ENCODE measurements at places on chromosomes 13 and 19.
A peak's percentile ranks its signal among the peaks of the same experiment; 100 is the strongest.

- DNase-seq: no peak
Observed at GRCh38 chr13:51772105-51772455, 31.9 kb downstream of the DHRS12 start.

DNA sequence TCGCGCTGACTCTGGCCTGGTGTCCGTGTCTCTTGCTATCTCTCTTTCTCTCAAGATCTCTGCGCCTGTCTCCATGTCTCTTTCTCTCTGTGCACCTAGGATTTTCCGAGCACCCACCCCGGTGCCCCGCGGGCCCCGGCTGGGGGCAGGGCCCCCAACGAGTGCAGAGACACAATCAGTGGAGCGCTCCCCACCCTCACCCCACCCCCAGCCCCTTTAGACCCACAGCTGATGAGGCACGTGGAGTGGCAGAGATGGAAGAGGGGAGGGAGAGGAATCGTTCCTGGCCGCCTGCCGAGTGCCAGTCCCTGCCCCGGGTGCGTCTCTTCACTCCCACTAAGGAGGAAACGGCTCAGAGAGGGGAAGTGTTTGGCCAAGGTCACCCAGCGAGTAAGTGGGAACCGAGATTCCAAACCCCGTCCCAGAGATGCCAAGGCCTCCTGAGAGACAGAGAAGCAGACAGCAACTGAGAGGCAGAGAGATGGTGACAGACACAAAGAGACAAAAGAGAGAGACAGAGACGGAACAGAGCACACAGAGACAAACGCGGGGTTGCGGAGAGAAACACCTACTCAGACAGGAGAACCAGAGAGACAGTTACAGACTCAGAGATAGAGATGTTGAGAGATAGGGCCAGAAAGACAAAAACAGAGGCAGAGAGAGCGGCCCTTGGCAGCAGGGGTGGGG is 626 bp upstream of the BCL3 start:
- DNase-seq: no peak

GRCh38 chr13:71632206-71632605 is 234.8 kb downstream of the DACH1 start:
- no peak for DNase-seq

DNA sequence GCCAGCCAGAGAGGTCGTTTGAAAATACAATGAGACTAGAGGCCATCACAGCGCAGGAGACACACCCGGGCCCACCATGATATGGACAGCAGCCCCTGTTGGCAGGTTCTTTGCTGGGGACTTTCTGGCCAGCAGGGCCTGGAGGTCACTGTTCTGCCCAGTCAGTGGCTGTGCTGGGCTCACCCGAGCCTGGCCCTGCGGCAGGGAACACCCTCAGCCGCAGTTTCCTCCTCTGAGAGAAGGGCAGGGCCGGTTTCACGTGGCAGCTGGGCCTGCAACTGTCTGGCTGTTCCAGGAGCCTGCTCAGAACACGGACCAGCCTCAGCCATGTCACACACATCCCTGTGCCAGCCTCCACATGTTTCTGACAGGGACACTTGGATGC is 39.4 kb downstream of the ADPRHL1 start:
- DNase-seq: no peak

- DNase-seq: no peak
Observed at GRCh38 chr19:42030645-42031440, 36.8 kb upstream of the ATP1A3 start.

- DNase-seq: peak; percentile 38
Observed at GRCh38 chr19:53183146-53183764, 9.9 kb downstream of the ZNF665 start.

DNA sequence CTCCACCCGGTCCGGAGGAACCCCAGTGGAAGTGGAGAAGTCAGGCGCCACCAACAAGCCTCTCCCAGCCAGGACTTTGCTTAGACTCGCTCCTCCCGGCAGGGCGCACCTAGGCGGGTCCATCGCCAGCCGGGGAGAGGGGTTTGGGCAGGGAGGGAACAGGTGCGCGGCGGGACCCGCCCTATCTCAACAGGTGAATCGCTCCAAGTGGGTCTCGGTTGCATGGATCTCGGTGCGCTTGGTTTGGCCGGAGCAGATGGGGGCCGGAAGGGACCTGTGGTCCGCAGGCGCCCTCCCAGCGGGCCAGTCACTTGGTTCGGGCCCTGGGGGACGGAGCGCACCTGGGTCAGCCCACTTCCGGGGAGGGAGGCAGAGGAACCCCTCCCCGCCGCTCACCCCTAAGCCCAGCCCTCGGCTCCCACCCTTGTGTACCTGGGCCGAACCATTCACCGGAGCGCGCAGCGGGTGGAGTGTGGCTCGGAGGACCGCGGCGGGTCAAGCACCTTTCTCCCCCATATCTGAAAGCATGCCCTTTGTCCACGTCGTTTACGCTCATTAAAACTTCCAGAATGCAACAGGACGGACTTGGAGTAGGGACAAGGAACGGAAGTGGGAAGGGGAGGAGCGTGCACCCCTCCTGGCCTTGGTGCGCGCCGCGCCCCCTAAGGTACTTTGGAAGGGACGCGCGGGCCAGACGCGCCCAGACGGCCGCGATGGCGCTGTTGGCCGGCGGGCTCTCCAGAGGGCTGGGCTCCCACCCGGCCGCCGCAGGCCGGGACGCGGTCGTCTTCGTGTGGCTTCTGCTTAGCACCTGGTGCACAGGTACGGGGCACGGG is at the start of gene LSR:
Gene LSR, plus strand, starts transcription at position 693 of the 836 bp plus-strand sequence. Its CDS starts 21 bp downstream, at position 714.
- no peak for DNase-seq

DNA sequence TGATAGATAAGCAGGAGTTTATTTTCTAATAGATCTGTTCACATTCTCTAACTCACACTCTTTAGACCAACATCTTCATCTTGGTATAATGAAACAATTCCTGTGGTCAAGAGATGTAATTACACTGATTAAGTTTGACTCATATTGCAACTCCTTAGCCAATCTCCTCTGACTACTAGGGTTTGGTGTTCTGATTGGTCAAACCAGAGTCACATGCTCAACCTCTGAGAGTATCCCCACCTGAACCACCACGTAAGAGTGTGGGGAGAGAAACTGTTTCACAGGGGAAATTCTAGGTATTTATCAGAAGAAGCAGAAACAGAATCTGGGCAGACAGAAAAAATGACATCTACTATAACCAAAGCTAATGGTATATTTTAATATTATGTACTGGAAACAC is 42.4 kb downstream of the UQCRFS1 start:
- no peak for DNase-seq

- peak; percentile 79 for DNase-seq
Observed at GRCh38 chr13:100100115-100100879, 11.4 kb downstream of the PCCA start.

GRCh38 chr13:41812851-41813250 is 148.1 kb downstream of the VWA8 start:
- no peak for DNase-seq

- DNase-seq: peak; percentile 32
Observed at GRCh38 chr13:20192158-20192835, 441 bp downstream of the GJB2 start.

DNA sequence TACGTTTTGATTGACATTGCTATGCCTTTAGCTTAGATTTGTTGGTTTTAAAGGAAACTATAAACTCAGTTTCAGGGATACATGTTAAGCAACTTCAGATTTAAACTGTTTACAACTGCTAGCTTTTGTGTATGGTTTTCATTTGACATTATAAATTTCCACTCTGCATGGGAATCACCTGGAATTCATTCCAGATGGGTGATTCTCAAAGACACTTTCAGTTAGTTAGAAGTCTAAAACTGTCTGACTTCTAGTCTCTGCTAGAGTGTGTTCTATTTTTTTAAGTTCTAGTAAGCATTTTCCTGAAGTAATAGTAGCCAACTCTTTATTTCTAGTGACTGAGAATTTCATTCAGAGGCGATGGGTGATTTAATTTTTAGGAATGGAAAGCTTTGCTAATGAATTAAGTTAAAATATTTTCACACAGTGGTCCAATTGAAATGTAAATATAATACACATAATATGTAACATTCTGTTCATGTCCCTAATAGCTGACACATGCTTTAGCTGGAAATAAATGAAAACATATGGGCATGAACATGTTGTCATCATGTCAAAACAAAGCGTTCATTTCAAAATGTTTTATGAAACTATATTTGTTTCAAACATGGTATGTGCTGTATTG is 58.3 kb upstream of the CSNK1A1L start:
- peak; percentile 48 for DNase-seq

DNA sequence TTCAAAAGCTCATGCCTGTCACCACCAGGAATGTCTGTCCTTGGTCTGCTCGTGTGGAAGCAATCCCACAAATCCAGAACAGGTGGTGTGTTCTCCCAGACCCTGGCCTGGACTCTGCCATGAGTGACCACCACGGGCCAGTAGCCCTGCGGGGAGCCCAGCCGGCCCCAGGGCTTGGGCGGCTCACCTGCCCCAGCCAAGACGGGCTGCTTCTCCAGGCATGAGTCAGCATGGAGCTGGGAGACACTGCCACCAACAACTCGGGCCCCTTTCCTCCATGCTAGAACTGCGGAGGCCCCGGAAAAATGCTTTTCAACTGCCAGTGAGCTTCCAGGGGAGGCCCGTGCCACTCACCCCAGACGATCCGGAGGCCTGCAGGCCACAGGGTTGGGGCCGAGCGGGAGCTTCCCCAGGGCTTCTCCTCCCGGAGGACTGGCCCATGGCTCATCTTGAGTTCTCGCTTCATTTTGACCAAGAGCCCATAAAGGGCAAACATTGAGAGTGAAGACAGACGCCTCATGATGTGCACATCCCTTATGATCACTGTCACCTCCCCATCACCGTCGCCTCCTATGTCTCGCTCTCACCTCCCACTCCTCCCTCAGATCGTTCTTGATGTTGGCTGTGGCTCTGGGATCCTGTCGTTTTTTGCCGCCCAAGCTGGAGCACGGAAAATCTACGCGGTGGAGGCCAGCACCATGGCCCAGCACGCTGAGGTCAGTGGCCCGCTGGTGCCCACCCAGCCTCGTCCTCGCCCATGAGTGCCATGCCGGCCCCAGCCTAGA is 16.7 kb downstream of the YIPF2 start:
- DNase-seq: no peak

Measured in fibroblast of mammary gland (primary cell).